ENCODE measurements at places on chromosomes 3 and 15.
A peak's percentile ranks its signal among the peaks of the same experiment; 100 is the strongest.

DNA sequence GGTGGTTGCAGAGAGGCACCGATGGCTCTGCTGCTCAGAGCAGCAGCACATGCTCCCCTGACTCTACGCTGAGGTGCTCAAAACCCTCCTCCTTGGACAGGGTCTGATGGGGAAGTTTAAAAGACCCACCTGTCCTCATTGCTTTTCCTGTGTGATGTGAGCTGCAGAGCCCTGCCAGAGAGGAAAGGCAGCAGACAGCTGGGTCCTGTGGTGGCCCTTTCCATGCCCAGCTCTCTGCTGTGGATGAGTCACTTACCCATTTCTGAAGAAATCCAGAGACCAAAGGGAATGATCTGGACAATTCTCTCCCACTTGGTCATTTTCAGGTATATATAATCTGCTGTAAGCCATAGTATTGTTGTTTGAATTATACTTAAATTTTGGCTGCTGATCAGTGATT is 121.7 kb downstream of the CHDH start:
- no peak for DNase-seq

DNA sequence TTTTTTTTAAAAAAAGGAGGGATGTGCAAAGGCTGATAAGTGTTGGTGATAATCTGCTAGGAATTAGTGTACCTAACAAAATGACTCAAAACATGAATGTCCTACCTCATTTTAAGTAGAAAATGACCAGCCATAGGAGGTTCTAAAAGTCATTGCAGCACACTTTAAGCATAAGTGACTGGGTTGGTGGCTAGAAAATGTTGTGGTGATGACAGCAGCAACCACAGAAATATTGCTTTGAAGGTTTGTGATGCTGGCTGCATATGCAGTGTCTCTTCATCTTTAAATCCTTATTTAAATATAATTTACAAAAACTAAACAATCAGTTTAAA is 55.2 kb downstream of the CMSS1 start:
- DNase-seq = no peak

GRCh38 chr3:159852821-159853505 is 135.7 kb upstream of the IL12A start:
- peak; percentile 61 for DNase-seq

DNA sequence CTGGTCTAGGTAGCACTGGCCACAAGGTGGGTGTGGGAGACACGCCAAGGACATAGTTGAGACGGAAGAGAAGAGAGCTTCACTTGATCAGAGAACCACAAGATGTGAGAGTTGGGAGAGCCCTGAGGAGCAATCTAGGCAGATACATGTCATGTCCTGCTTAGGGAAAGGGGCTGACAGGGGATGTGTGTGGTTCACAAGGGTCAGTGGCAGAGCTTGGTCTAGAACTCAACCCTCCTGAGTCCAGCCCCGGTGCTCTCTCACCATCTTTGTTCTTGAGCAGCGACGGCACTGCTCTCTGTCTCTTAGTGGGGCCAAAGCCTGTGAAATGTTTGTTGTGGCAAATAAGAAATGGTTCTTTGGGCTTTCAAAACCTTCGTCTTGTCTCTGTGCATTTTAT is 243.5 kb upstream of the ROPN1 start:
- no peak for DNase-seq

DNA sequence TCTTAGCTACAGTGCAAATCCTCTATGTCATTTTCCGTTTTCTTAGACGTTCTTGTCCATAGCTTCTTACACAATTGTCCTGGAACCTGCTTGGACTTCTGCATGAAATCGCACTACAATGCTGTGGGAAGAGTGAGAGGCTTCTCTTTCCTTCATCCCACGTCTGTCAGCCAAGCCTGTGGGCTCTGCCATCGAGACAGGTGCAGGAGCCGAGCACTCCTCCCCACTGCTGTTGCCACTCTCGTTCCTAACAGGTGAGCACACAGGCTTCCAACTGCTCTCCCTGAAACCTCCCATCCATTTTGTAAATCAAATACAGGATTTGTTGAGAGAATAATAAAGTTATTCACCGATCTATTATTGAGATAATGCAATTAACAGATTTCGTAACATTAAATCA is 23.5 kb downstream of the ZXDC start:
- DNase-seq = no peak

GRCh38 chr3:172877011-172877410 is 126.5 kb downstream of the ECT2 start:
- no peak for DNase-seq

GRCh38 chr3:153127788-153128187 is 34.2 kb upstream of the RAP2B start:
- no peak for DNase-seq

DNA sequence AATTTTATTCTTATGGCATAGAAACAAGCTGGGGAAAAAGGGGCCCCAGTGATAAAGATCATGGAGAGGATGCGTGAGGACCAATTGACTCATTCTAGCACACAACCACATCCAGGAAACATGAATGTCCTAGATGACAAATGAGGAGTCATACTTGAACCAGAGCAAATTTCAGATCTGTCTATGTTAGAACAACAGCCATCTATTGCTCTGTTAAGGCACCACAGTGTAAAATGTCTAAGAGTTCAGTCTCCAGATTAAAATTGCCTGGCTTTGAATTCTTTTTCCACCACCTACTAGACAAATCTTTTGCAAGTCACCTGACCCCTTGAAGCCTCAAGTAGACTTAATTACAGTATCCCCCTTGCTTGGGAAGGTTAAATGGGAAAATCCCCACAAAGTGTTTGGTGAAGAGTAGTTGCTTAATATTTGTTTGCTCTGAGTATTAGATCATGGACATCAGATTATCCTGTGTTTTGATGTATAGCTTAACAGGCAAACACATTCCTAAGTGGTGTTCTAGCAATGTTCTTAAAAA is 258.7 kb upstream of the TGFBR2 start:
- no peak for DNase-seq

- DNase-seq = no peak
Observed at GRCh38 chr3:16455966-16456365, 57.5 kb downstream of the RFTN1 start.

- DNase-seq = no peak
Observed at GRCh38 chr3:10721101-10721500, 94.9 kb upstream of the SLC6A11 start.

DNA sequence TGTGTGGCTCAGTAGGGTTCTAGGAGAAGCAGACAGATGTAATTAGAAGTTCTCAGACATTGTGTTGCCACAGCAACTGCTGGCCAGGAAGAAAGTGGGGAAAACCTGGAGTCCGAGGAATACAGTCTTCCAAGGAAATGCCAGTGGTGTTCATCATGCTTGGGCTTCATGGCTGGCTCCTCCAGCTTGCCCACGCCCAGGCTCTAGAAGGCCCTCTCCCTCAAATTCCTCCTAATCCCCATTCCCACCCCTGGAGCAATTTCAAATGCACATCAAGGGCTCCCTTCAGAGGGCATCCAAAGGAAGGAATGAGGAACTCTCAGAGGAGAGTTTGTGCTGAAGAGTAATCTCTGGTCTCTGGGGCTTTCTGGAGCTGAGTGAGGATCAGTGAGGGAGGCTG is 21.9 kb downstream of the FSTL1 start:
- no peak for DNase-seq

DNA sequence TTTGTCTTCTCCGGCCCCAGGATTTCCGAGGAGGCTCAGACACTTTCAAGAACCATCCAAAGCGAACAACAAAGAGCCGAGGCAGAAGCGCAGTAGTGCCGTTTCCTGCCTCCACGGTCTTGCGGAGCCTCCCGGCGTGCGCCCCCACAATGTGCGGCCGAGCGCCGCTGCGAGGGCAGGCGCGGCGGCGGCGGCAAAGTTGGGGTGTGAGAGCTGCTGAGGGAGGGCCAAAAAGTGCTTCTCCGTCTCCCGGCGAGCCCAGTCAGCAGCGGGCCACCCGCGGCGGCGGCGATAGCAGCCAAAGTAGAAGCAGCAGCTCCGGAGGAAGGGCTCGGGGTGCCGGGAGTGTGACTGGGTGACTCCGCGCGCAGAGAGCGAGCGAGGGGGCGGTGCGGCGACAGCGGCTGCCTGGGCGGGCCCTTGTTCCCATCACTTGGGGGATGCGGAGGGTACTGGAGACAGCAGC is 749.1 kb downstream of the ROBO1 start:
- peak; percentile 46 for DNase-seq

GRCh38 chr3:190401963-190402362 is 14.0 kb downstream of the CLDN16 start:
- DNase-seq = no peak

DNA sequence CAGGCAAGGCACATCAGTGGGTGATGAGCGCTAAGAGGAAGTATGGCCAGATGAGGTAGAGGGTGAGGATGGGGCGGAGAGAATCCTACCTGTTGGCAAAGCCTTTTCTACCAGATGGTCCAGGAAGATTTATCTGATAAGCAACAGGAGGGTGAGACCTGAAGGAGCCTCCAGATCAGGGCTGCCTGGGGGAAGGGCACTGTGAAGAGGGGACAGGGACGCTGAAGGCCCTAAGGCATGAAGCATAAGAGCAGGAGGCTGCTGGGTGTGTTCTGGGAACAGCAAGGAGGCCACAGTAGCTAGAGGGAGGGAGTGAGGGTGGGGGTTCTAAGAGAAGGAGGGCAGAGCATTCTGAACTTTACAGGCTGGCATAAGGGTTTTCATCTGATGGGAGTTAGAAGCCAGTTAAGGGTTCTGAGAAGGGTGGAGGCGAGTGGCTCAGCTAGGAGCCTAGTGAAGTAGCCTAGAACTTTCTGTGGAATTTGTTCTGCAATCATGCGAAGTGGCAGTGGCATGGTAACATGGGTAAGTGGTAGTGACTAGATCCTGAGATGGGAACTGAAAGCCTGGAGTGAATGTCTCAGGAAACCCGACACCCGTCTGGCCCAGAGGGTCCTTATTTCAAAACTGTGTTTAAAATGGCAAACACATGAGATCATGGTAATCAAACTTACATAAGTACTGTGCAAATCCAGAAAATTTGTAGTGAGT is 29.9 kb downstream of the CGNL1 start:
- DNase-seq = no peak

GRCh38 chr15:38555686-38556334 is 8.8 kb downstream of the RASGRP1 start:
- DNase-seq = no peak

DNA sequence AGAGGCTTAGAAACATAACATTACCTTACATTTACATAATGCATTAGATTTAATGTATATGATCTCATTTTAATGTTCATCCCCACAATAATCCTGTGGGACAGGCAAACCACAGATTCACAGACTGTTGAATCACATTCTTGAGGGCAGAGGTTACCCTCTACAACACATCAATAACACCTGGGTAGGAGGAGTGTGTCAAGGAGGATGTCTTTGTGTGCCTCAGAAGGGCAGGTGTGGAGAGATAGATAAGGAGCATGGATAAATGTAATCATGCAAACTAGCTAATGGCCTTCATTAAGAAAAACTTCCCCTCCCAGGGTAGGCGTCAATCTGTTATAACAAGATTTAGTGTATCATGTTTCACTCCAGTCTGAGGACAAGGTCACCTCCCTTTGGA is 12.9 kb upstream of the MB21D2 start:
- no peak for DNase-seq

- DNase-seq = no peak
Observed at GRCh38 chr15:62756995-62757360, 285.6 kb upstream of the TPM1 start.

DNA sequence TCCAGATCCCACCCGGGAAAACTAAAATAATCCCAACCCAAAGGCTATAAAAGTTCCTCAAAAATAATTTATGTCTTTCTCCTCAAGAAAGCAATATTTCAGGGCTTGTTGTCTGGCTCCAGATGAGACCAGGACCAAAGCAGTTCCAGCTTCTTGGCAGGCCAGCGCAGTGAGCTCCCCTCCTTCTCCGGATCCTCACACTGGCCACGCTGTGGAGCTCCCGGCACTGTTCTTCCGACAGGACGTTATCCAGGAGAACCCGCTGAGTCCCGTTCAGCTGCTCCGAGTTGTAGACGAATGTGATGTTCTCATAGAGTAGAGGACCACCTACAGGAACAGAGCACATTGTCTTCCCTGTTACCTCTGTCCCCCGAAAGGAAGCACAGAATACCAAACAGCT is 146.3 kb downstream of the P3H2 start:
- DNase-seq = no peak

DNA sequence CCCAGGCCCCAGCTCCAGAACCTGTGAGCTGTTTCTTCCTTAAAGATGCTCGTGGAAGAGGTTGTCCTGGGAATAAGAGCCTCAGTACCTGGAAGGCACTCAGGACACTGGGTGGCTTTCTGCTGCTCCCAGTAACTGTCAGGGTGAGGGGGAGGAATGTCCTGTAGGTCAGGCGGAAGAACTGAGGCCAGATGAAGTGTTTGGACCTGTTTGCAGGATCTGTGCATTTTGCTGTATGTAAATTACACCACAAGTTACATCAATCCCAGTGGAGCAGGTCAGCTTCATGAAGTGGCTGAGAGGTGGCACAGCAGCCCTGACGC is 27.1 kb downstream of the HDAC11 start:
- DNase-seq = no peak

- no peak for DNase-seq
Observed at GRCh38 chr3:114760679-114761078, 386.4 kb downstream of the ZBTB20 start.

DNA sequence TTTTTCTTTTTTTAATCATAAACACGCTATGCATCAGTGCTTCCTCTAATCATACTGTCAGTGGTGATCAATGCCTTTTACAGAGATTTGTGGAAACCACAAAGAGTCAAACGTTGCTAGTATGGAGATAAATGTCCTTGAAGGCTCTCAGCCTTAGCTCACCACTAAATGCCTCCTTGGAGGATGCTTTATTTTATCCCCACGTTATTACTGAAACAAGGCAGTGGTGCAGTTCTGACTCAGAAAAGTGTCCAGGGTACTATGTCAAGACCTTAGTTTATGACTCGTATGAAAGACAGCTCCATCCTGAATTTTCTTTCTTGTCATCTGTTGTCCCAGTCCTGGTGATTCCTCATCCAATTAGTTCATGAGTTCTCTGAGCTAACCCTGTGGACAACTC is 1146.7 kb downstream of the IGSF11 start:
- no peak for DNase-seq

- DNase-seq = no peak
Observed at GRCh38 chr15:29687939-29688505, 134.2 kb downstream of the TJP1 start.

- DNase-seq = no peak
Observed at GRCh38 chr15:91311986-91312385, 211.9 kb downstream of the SV2B start.

DNA sequence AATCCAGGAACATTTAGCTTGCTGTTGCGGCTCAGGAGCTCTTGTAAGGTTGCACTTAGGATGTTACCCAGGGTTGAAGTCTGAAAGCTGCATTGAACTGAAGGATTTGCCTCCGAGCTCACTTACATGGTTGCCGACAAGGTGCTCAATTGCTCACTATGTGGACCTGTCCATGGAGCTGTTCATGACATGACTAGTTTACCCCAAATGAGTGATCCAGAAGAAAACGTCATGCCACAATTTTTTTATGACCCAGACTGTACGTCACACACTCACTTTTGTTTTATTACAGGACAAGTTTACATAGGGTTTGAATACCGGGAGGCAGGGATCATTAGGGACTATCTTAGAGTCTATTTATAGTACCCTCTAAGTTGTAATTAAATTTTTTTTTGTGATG is 21.0 kb upstream of the CLDN11 start:
- DNase-seq = no peak

Data from SHP77 (cell line).